Brain microvascular endothelial cell (primary cell): ENCODE measurements at places on chromosomes 16 and 17.
A peak's percentile ranks its signal among the peaks of the same experiment; 100 is the strongest.

DNA sequence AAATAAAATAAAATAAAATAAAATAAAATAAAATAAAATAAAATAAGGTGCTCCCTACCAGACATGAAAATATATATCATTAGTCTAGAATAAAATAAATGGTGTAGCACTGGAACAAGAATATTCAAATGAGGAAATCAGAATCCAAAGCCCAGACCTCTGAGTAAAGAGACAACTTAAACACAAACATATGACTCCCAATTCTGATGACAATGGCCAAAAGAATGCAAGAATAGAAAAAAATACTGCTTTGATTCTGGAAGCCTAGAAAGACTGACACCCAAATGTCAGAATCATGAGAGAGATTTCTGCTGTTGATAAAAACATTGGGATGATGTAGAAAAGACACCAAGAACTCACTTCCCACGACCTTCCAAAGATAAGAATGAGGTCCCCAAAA is 27.9 kb downstream of the MYOCD start:
- peak; percentile 9 for DNase-seq

DNA sequence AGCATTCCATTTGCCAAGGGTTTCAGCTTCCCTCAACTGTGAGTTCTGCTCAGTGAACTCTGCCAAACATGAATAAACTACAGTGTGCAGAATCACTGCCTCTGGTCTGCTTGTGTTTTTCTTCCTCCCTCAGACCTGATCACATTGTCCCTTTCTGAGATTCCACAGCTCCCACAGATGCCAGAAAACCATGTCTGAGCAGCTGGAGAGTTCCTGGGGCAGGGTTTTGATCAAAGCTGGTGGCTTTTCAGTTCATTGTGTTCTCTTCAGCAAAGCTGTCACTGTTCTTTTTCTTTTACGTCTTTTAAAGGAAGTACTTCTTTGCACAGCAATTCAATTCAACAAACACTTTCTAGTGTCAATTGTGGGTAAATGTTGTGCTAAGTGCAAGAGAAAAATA is 555.8 kb downstream of the RBFOX1 start:
- DNase-seq: no peak

- no peak for DNase-seq
Observed at GRCh38 chr17:33169580-33170285, 123.4 kb downstream of the ASIC2 start.

- peak; percentile 29 for DNase-seq
Observed at GRCh38 chr16:19419698-19420075, 2.0 kb downstream of the TMC5 start.

- DNase-seq: peak; percentile 34
Observed at GRCh38 chr17:58224315-58224714, 5.3 kb upstream of the MKS1 start.

DNA sequence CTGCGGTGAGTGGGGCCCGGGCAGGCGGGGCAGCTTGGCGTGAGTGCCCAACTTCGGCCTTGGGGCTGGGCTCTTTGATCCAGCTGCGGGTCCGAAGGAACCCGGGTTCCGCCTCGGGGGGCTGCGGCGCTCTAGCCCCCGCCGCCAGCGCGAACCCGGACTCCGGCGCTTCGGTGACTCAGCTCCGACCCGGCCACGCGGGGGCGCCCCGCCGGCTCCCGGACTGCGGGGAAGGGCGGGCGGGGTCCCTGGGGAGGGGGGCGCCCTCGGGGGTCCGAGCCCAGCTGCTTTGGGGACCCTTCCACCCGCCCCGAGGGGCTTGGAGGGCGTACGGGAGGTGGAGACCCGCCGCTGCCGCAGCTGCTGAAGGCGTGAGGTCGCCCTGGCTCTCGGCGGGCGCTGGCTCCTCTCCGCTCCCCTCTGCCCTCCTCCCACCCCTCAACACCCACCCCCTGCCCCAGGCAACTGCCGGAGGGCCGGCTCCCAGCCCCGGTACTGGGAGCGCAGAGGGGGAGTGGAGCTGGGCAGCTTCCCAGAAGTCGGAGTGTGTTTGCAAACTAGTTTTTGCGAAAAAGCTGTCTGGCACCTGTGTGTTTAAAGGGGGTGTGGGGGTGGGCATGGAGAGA is 516 bp downstream of the CPNE2 start:
- DNase-seq: no peak

DNA sequence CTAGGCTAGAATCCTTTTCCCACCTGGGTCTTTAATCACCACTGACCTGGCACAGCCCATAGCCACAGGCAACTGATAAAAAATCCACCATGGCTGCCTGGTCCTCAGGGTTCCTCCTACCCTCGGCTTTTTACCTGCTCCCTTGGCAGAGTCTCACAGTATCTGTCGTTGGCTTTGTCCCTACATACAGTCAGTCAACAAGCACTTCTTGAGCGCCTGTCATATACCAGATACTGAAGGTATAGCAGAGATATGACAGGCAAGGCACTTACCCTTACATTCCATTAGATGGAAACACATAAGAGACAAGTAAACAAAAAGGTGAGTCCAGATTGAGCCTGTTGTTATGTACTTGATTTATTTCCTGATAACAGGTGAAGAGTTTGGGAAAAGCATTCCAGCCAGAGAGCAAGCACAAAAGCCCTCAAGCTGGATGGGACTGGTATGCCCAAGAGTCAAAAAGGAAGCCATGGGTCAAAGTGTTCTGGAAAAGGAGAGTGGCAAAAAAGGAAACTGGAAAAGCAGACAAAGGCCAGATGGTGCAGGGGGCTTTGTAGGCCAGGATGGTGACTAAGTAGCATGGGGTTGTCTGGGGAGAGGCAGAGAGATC is 247.0 kb downstream of the CHD9NB start:
- no peak for DNase-seq

- DNase-seq: no peak
Observed at GRCh38 chr16:67677712-67678111, 11.1 kb downstream of the C16orf86 start.

GRCh38 chr17:77404812-77405581 is 264.2 kb downstream of the SEC14L1 start:
- DNase-seq: peak; percentile 74

GRCh38 chr17:64608571-64608981 is 53.5 kb downstream of the SMURF2 start:
- no peak for DNase-seq

GRCh38 chr16:25009822-25010221 is 5.3 kb downstream of the ARHGAP17 start:
- no peak for DNase-seq

GRCh38 chr17:43456661-43457361 is 27.0 kb upstream of the DHX8 start:
- DNase-seq: no peak

DNA sequence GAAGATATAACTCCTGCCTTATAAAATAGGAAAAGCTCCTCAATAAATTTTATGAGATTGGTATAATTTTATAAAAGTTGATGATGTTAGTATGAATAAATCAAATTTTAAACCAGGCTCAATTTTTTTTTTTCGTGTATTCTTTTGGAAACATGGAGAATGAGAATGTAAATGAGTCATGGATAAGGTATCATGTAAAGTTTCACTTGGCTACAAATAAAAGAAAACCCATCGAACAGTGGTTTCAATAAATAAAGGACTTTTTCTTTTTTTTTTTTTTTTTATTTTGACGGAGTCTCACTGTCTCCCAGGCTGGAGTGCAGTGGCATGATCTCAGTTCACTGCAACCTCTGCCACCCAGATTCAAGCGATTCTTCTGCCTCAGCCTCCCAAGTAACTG is 67.3 kb downstream of the PHKB start:
- DNase-seq: no peak
